ENCODE measurements at places on chromosomes 1 and 21. TPM values are rescaled to one million over a fixed set of nuclear protein-coding genes. Genes with fewer than 3 reads are reported as not detected.

The DNM3 gene
- 0.40 TPM for total RNA-seq

The KRTAP13-2 gene
- total RNA-seq, result not detected

The GBP6 gene
- total RNA-seq, result not detected

The TRAPPC10 gene
- 18.8 TPM for total RNA-seq

The ABCA4 gene
- 0.35 TPM for total RNA-seq

The MAP1LC3C gene
- total RNA-seq, result 0.20 TPM

The RCSD1 gene
- not detected for total RNA-seq

The CFHR1 gene
- 0.15 TPM for total RNA-seq

The TFF1 gene
- 26.7 TPM for total RNA-seq

The NUAK2 gene
- total RNA-seq, result 28.4 TPM

The CRYAA gene
- not detected for total RNA-seq

The GPR3 gene
- 1.8 TPM for total RNA-seq

The HECTD3 gene
- total RNA-seq, result 19.0 TPM

The FAM43B gene
- 4.2 TPM for total RNA-seq

The BRINP3 gene
- not detected for total RNA-seq

The OR10J1 gene
- not detected for total RNA-seq

The PRDX6 gene
- 349 TPM for total RNA-seq

The KRTAP19-3 gene
- not detected for total RNA-seq

The LPAR3 gene
- 0.37 TPM for total RNA-seq

The HSF2BP gene
- total RNA-seq, result 1.8 TPM

The RIPPLY3 gene
- total RNA-seq, result 0.59 TPM

The NGF gene
- total RNA-seq, result 1.3 TPM

The TRNP1 gene
- 278 TPM for total RNA-seq

The DMBX1 gene
- 0.61 TPM for total RNA-seq

The SERPINC1 gene
- total RNA-seq, result not detected

The PRPF38B gene
- total RNA-seq, result 21.0 TPM

The OR2L2 gene
- total RNA-seq, result not detected

The SLFNL1 gene
- total RNA-seq, result not detected

The FALEC gene
- not detected for total RNA-seq

The DEPDC1 gene
- 12.4 TPM for total RNA-seq

The SLC37A1 gene
- total RNA-seq, result 3.1 TPM

The FMN2 gene
- 4.0 TPM for total RNA-seq

The SYT11 gene
- 1.5 TPM for total RNA-seq

The CYP4Z1 gene
- not detected for total RNA-seq

The SERTAD4 gene
- total RNA-seq, result 0.53 TPM

The CELA2B gene
- total RNA-seq, result not detected

The CLEC20A gene
- not detected for total RNA-seq

The PLA2G2D gene
- not detected for total RNA-seq

The SPRR2A gene
- total RNA-seq, result not detected

The UBL4B gene
- not detected for total RNA-seq

The OR2L13 gene
- total RNA-seq, result not detected

The TMPRSS15 gene
- not detected for total RNA-seq

Data from A549 treated with Hydrocortisone at 1 μM for 4 hours (cell line).